CD4-positive, alpha-beta T cell (primary cell): ENCODE measurements at places on chromosomes 11 and 22. TPM values are rescaled to one million over a fixed set of nuclear protein-coding genes. Genes with fewer than 3 reads are reported as not detected.
A peak's percentile ranks its signal among the peaks of the same experiment; 100 is the strongest.

- H3K27ac ChIP-seq, result no peak within 1 kb of the TSS
- peak within 1 kb of the TSS; percentile 32 for H3K4me3 ChIP-seq
- no peaks in the 10 kb centered on the region for H3K36me3 ChIP-seq
- peaks cover 37% of the 10 kb centered on the region for H3K27me3 ChIP-seq
- peaks cover 24% of the 10 kb centered on the region for H3K4me1 ChIP-seq
- DNase-seq, result no peak
These were observed at the start of gene ELFN2 for GRCh38 chr22:37427135-37427710. ELFN2 (minus strand) TSS chr22:37427479; CDS start chr22:37375534, 51,945 bp downstream.

DNA sequence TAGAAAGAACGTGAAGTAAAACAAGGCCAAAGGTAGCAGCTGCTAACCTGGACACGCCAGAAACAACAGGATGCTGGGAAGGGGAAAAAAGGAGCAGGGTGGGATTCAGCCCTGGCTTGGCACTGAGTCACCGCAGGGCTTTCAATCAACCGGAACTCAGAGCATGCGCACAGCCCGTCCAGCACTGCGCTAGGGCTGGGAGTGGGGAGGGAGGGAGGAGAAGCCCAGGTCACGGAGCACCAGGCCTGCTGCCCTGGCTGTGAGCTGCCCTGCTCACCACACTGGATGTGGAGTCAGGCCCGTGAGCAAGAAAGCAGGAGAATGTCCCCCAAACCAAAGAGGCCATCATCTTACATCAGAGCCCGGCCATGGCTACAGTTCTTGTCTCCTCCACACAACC, 51.5 kb downstream of the APOL1 start:
- no peak overlapping the region for H3K27ac ChIP-seq
- no peak overlapping the region for H3K4me3 ChIP-seq
- peaks cover 99% of the 10 kb centered on the region for H3K36me3 ChIP-seq
- peaks cover 18% of the 10 kb centered on the region for H3K4me1 ChIP-seq

GRCh38 chr22:38947321-38948140, 9.9 kb upstream of the APOBEC3A start:
- no peaks in the 10 kb centered on the region for H3K36me3 ChIP-seq
- DNase-seq, result peak; percentile 72
- H3K4me1 ChIP-seq, result peaks cover 9% of the 10 kb centered on the region
- peaks cover 3% of the 10 kb centered on the region for H3K27me3 ChIP-seq
- H3K27ac ChIP-seq, result no peak overlapping the region
- H3K4me3 ChIP-seq, result no peak overlapping the region

Gene ARHGEF12
- 3.6 TPM for total RNA-seq

DNA sequence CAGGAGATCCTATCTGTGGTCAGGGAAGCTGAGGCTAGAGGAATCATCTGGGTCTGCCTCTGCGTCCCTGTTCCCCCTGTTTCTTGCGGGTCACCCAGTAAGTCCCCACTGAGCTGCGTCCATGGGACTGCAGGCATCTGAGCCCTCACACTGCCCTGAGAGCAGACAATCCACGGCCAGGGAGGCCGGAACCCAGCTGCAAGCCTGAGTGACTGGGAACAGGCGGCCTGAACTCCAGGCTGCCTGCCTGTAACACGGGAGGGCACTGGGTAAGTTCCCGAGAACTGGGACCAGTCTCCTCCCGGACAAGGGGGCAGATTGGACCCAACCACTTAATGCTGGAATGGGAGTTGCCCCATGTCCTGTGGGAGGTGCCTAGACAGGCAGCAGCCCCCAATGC, 727.4 kb downstream of the BRD1 start:
- no peak overlapping the region for H3K4me3 ChIP-seq
- H3K36me3 ChIP-seq, result no peaks in the 10 kb centered on the region
- H3K27me3 ChIP-seq, result peaks cover 3% of the 10 kb centered on the region

GRCh38 chr11:32575070-32575469, 8.6 kb upstream of the EIF3M start:
- H3K27ac ChIP-seq, result no peak overlapping the region
- no peaks in the 10 kb centered on the region for H3K36me3 ChIP-seq
- DNase-seq, result no peak
- no peaks in the 10 kb centered on the region for H3K27me3 ChIP-seq
- H3K4me3 ChIP-seq, result no peak overlapping the region
- H3K4me1 ChIP-seq, result no peaks in the 10 kb centered on the region

Gene CTNND1
- 12.4 TPM for total RNA-seq

DNA sequence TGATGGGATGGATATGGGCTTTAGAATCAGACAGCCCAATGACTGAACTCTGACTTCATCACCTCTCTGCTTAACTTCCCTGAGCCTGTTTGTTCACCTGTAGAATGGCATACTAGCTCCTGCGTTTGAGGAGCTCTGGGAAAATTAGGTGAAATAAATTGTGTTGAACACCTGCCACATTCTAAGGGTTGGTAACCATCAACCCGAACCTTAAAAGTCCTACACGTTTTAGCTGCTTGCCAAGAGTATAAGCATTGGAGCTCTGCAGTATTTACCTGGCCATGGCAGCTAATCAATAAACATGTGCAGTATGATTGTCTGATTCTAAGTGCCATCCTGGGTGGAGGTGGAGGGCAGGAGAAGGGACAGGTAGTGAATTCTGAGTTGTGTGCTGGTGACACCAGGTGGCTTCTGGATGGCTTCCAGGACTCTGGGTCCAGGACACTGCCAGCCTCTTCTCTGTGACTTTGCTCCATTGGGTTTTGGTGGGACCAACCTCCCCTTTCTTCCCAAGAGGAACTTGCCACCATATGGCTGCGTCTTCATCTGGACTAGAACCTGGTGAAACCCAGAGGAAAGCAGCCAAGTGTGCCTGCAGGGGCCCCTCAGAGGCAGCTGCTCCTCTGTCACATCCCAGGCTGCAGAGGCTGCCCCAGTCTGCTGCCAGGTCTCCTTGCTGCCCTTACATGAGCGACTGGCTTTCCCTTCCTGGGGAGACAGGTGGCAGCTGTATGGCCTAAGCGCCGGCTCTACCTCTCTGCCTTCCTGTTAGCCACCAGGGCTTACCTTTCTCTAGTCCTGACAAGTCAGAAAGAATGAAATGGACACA, 85.6 kb downstream of the CACNG2 start:
- H3K4me3 ChIP-seq, result no peak overlapping the region
- no peaks in the 10 kb centered on the region for H3K36me3 ChIP-seq

Gene PKNOX2
- total RNA-seq, result not detected

Gene GGTLC3
- total RNA-seq, result 0.58 TPM

Gene MRGPRX4
- total RNA-seq, result not detected

GRCh38 chr22:16824716-16825687, at the start of gene XKR3:
XKR3 (minus strand) TSS chr22:16825411; CDS start chr22:16808073, 17,338 bp downstream.
- H3K4me1 ChIP-seq, result no peaks in the 10 kb centered on the region
- H3K36me3 ChIP-seq, result no peaks in the 10 kb centered on the region
- DNase-seq, result no peak
- no peak within 1 kb of the TSS for H3K27ac ChIP-seq
- peak within 1 kb of the TSS; percentile 12 for H3K4me3 ChIP-seq

DNA sequence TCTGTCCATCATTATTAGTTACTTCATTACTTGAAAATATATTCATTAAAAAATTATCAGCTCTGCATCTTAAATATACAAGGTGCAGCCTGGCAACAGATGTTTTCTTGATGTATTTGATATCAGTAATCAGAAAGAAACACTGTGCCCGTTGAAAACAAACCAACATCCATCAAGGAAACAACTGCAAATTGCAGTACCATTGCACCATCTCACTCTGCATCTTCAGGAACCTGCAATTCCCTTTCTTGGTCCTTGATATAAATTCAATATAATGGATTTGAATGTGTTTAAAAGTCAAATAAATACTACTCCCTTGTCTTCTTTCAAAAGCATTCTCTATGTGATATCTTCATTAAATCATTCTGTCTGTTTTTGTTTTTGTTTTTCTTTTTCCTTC, 1131.2 kb downstream of the FAM181B start:
- no peaks in the 10 kb centered on the region for H3K36me3 ChIP-seq
- no peak overlapping the region for H3K4me3 ChIP-seq
- no peaks in the 10 kb centered on the region for H3K4me1 ChIP-seq
- no peaks in the 10 kb centered on the region for H3K27me3 ChIP-seq
